ENCODE measurements at places on chromosomes 13 and 19.

GRCh38 chr13:97548138-97548537 lies 114.2 kb downstream of the RAP2A start:
- H3K4me1 ChIP-seq, result no peaks in the 10 kb centered on the region
- no peaks in the 10 kb centered on the region for H3K27me3 ChIP-seq
- H3K36me3 ChIP-seq, result no peaks in the 10 kb centered on the region

DNA sequence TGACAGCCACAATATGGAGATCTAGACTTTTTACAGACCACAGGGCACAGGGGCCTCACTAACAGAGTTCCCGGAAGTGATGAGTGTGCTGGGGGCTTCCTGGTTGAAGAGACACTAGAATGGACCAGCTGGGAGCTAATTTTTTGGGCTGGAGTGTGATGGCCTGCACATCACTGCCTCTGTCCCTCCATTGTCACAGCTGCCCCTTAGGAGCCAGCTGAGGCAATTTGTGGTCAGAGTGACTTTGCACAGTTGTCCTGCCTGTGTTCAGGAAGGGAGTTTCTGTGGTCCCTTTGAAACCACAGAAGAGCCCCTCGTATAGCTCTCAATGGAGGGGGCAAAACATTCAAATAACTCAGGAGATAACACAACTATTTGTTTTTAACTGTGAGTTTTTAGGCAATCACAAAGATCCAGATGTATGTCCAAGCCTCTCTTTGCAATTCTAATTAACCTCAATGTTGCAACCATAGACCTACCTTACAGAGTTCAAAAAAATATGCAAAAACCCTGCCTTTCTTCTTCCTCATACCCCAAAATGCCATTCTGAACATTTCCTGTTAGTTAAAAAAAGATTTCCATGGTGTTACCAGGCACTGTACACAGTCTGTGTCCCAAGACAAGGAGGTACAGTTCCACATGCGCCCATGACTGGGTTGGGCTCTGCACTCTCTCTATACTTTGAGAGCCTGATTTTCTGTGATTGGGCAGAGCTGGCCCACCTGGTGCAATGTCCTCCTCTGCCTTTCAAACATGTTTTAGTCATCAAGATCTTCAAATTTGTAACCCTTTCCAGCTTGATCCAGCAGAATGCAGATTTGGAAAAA lies 2.4 kb downstream of the ALOX5AP start:
- no peaks in the 10 kb centered on the region for H3K27me3 ChIP-seq
- peak overlapping the region; percentile 15 for H3K4me3 ChIP-seq
- H3K36me3 ChIP-seq, result no peaks in the 10 kb centered on the region
- H3K27ac ChIP-seq, result no peak overlapping the region
- DNase-seq, result no peak

DNA sequence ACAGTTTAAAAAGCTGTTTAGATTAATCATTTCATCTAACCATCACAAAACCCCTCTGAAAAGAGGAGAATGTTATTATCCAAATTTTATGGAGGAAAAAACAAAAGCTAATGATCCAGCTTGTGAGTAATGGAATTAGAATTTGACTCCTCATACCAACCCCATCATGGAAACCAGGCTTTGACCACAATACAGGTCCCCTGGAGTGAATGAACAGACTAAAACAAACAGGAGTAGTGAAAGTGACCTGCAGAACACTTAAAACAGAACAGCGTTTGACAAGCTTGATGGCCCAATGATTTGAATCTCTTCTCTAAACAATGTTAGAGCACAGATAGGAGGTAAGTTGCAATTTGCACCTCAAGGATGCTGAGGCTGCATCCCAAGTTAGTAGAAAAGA lies 230.0 kb downstream of the DCT start:
- no peak for DNase-seq
- no peak overlapping the region for H3K27ac ChIP-seq
- no peaks in the 10 kb centered on the region for H3K27me3 ChIP-seq
- H3K4me3 ChIP-seq, result no peak overlapping the region
- H3K4me1 ChIP-seq, result no peaks in the 10 kb centered on the region

DNA sequence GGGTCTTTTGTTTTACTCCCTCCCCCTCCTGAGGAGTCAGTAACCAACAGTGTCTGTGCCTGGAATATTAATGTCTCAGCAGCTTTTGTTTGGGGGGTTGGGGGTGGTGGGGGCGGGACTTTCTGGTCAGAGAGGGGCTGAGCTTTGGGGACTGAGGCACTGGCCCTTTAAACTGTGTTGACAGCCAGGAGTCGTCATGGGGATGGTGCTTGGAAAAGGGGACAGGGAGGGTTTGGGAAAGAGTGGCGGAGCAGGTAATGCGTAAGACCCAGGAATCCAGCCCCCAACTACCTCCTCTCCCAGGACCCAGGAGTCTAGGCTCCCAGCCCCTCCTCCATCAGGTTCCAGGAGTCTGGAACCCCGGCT lies 5.2 kb downstream of the CADM4 start:
- H3K4me3 ChIP-seq, result peak overlapping the region; percentile 5
- H3K27ac ChIP-seq, result peak overlapping the region; percentile 60
- no peak for DNase-seq
- no peaks in the 10 kb centered on the region for H3K36me3 ChIP-seq
- H3K4me1 ChIP-seq, result peaks cover 38% of the 10 kb centered on the region

DNA sequence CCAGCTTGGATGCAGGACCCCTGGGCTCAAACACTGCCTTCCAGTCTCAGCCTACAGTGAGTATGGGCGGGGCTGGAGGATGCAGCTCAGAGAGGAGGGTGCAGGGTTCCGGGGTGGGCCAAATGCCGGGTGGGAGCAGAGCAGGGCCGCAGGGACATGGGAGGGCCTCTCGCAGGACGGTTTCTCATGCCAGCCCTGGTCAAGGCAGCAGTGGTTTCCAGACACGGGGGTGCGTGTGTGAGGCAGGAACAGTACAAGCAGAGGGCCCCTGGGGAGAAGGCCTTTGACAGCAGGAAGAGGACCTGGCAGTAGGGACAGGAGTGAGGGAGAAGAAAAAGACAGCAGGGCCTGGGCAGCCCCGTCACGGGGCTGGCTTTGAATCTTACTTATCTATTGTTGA lies 34.1 kb downstream of the CRTC1 start:
- DNase-seq, result no peak
- H3K36me3 ChIP-seq, result no peaks in the 10 kb centered on the region
- no peaks in the 10 kb centered on the region for H3K4me1 ChIP-seq
- H3K27ac ChIP-seq, result no peak overlapping the region

DNA sequence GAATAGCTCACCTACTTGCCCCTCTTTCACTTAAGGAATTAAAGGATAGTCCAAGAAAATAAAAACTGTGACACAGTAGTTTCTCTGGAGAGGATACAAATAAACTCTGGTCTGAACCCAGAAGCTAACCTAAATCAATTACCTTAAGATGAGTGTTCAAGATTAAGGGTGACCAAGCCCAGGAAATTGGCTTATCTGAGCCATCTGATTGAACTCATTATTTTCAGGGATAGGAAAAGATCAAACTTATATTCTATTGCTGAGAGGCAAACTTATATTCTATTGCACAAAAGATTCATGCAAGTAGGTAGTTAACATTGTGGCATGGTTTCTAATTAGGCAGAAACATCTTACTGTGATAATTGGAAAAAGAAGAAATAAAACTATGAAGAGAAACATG lies 175.1 kb downstream of the DCLK1 start:
- H3K4me3 ChIP-seq, result no peak overlapping the region
- no peak for DNase-seq
- H3K36me3 ChIP-seq, result no peaks in the 10 kb centered on the region

GRCh38 chr19:46748325-46749109 lies 2.3 kb upstream of the STRN4 start:
- H3K36me3 ChIP-seq, result no peaks in the 10 kb centered on the region
- peaks cover 27% of the 10 kb centered on the region for H3K4me1 ChIP-seq
- no peak overlapping the region for H3K4me3 ChIP-seq
- no peaks in the 10 kb centered on the region for H3K27me3 ChIP-seq
- H3K27ac ChIP-seq, result no peak overlapping the region

GRCh38 chr19:4831304-4831978 lies at the start of gene TICAM1:
TICAM1 (minus strand) TSS chr19:4831712; CDS start chr19:4818377, 13,335 bp downstream.
- DNase-seq, result peak; percentile 85
- H3K36me3 ChIP-seq, result no peaks in the 10 kb centered on the region
- peaks cover 28% of the 10 kb centered on the region for H3K4me1 ChIP-seq
- H3K27ac ChIP-seq, result peak within 1 kb of the TSS; percentile 93
- no peaks in the 10 kb centered on the region for H3K27me3 ChIP-seq
